RPMI8226 (cell line): ENCODE measurements at places on chromosomes 12 and 14.
A peak's percentile ranks its signal among the peaks of the same experiment; 100 is the strongest.

DNA sequence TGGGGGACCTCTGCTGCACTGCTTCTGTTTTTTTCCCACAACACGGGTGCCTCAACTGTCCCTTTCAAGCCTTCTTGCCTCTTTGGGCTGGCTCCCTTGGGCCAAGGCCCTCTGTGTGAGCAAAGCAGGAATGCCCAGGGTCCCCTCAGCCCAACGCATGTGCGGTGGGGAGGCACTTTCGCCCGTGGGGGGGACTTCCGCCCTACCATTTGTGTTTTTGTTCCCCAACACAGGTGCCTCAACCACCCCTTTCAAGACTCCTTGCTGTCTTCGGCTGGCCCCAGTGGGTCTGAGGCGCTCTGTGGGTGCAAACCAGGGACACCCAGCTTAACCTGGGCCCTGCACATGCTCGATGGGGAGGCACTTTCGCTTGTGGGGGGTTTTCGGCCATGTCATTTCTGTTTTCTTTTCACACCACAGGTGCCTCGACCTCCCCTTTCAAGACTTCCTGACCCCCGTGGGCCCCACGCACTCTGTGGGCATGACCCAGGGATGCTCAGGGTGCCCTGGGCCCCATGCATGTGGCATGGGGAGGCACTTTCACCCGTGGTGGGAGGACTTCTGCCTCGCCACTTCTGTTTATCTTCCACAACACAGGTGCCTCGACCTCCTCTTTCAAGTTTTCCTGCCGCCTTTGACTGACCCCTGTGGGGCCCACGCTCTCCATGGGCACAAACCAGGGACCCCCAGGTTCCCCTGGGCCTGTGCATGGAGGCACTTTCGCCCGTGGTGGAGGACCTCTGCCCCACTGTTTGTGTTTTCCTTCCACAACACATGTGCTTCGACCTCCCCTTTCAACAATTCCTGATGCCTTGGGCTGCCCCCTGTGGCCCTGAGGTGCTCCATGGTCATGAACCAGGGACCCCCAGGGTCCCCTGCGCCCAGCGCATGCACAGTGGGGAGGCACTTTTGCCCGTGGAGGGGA lies 365.7 kb downstream of the ALG10 start:
- DNase-seq = no peak

DNA sequence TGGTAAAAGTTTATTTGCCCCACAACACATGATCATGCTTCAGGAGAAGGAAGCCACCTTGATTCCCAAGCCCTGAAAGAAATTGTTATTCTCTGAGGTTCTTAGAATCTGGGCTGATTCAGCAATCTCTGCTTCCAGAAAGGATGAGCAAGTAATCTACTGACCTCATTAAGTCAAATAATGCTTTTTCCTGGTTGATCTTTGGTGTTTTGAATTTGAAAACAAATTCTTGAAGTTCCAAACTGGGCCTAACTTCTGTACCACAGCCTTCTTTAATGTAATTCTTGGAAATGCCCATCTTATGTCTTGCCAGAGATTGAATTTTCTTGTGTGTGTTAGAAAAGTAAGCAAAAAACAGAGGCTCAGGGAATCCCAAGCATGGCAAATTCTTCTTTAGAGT lies 319.2 kb upstream of the DDHD1 start:
- no peak for DNase-seq

DNA sequence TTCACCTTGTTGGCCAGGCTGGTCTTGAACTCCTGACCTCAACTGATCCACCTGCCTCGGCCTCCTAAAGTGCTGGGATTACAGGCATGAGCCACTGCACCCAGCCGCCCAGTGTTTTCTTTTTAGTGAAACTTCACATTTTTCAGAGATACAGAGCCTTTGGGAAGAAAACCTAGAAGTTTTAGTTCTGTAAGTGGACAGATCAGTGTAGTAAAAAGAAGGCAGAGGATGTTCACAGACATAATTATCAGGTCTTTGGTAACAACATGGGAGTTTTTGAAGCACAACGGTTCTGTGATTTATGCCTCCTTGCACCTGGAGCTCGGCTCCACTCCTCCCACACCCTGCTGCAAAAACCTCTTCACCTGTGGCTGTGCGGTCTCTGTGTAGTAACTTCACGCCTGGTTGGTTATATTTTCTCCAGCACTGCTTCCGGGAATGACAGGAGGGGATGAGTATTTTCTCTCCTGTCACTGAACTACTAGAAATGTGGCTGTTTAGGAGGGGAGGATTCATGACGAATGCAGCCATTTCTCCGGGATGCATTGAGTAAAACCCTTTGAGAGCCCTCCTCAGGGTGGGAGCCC lies 67.0 kb downstream of the ARF6 start:
- no peak for DNase-seq

DNA sequence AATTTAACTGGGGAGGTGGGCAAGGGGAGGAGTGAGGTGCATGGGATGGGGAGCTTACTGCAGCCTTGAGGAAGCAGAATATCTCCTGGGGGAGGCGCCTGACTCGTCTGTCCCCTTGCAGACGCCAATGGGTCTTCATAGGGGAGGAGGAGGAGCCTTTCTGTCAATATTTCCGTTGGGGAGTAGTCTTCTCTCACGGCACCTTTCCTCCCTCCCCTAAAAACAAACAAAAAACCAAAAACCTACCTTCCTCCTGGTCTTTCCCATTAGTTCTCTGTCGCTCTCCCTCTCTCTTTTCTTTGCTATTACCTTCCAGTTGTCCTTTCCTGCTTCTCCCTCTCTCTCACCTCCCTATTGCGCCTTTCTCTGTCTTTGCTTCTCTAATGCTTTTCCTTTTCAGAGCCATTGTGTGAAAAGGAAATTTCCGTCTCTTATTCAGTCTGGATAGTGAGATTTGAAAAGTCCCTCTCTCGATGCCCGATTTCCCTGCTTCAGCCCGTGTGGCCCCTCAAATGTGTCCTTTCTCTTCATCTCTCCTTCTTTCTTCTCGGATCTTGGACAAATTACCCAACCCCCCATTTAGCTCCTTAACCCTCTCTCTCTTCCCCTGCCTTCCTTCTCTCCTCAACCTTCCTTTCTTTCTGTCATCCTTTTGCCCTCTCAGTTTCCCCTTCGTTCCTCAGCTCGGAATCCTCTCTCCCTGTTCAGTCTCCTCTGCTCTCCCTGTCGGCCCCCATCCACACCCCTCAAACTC lies 5.9 kb downstream of the GPR84 start:
- peak; percentile 53 for DNase-seq

DNA sequence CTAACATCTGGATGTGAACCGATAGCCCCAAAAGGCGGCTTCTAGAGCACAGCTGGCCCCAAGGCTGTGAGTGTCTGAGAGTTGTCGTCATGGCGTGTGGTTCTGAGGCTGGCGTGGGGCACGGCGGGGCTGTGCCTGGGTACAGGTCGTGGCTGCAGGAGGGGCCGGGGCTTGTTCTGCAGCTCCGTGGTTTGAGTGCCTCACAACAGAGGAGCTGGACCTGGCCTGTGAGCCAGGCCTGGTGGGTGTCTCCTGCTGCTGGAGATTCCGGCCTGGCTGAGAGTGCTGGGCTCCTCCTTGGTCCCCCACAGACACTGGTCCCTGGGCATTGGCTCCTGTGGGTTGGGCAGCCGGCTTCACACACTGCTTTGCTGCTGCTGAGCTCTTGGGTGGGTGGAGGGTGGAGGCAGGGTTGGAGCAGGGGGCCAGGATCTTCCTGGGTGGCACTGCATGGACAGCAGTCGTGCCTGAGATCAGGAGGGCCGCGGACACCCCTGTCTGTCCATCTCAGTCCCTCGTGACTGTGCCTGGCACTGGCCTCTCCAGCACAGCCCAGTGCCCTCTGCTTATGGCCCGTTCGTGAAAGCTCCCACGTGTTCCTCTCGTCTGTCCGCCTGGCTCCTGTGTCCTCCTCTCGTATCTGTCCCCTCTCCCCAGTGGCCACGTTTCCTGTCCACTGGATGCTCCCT lies 31.8 kb upstream of the TEX22 start:
- no peak for DNase-seq

- DNase-seq = no peak
These were observed 11.8 kb upstream of the WSCD2 start for GRCh38 chr12:108117163-108117849.
